ENCODE measurements at places on chromosomes 11 and 22. TPM values are rescaled to one million over a fixed set of nuclear protein-coding genes. Genes with fewer than 3 reads are reported as not detected.
A peak's percentile ranks its signal among the peaks of the same experiment; 100 is the strongest.

GRCh38 chr11:42417691-42418090 lies 894.1 kb upstream of the API5 start:
- no peak overlapping the region for H3K27ac ChIP-seq
- no peak overlapping the region for H3K4me3 ChIP-seq
- H3K4me1 ChIP-seq, result no peaks in the 10 kb centered on the region

Gene ANO1
- 2.4 TPM for total RNA-seq

DNA sequence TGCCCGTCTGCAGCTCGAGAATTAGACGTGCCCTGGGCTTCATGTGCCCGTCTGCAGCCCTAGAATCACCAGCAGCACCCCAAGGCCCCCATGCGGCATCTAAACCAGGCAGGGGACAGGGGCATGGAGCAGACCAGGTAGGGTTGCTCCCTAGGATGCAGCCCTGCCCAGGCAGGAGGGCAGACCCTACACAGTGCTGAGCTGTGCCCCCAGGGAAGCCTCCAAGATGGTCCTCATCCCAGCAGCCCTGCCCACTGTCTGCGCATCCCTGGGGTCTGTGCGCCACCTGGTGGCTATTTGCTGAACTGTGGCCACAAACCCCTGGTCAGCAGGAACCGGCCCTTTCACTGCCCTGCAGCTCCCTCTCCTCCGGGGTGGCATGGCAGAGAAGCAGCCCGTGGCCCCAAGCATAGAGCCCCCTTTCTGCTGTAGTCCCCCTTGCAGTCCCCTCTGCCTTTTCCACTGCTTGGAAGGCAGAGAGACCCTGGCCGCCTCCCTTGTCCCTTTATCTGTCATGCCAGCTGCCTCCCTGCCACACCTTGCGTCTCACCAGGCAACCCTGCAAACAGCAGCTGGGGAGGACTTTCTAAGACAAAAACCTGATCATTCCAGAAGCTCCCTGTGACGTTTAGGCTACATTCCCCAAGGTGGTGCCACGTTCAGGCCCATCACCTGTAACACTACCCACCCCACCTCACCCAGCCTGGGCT lies 86.6 kb downstream of the KCNQ1 start:
- DNase-seq, result peak; percentile 66
- H3K27me3 ChIP-seq, result no peaks in the 10 kb centered on the region
- no peaks in the 10 kb centered on the region for H3K36me3 ChIP-seq
- no peak overlapping the region for H3K27ac ChIP-seq
- no peak overlapping the region for H3K4me3 ChIP-seq
- peaks cover 15% of the 10 kb centered on the region for H3K4me1 ChIP-seq

DNA sequence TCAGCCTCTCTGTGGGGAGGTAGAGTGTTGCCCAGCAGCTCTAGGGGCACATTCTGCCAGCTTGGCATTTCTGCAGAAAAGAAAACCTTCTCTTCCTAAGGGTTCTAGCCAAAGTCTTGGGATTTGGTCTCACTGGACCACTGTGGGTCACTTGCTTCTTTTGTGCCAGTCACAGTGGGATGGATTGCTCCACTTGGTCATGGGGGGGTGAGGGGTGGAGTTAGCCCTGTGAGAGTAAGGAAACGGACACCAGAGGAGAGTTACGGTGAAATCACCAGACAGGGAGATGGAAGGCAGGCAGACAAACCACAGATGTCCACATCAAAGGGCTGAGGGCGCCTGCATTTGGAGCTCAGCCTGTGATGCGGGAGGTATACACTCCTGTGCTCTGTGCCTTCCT lies 10.8 kb downstream of the SGSM1 start:
- no peak overlapping the region for H3K27ac ChIP-seq
- no peak for DNase-seq
- H3K4me1 ChIP-seq, result no peaks in the 10 kb centered on the region
- no peaks in the 10 kb centered on the region for H3K36me3 ChIP-seq
- no peaks in the 10 kb centered on the region for H3K27me3 ChIP-seq

DNA sequence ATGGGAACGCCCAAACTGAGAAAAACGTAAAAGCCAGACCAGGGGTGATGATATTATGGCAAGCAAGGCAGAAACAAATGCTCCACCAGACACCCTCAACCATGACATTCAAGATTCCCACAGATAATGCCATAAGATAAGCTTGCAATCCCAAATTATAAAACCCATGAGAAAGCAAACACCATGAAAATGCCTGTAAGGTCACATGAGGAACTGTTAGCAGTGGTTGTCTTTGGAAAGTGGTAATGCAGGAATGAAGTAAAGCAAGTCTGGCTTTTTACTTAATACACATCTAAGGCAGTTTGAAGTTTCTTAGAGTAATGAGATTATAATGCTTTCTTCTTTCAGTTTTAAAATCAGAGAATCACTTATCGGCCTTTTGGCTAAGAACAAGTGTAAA lies 111.0 kb downstream of the MN1 start:
- H3K27me3 ChIP-seq, result no peaks in the 10 kb centered on the region
- DNase-seq, result no peak
- no peak overlapping the region for H3K4me3 ChIP-seq
- H3K27ac ChIP-seq, result no peak overlapping the region

Gene PATZ1
- 27.1 TPM for total RNA-seq

DNA sequence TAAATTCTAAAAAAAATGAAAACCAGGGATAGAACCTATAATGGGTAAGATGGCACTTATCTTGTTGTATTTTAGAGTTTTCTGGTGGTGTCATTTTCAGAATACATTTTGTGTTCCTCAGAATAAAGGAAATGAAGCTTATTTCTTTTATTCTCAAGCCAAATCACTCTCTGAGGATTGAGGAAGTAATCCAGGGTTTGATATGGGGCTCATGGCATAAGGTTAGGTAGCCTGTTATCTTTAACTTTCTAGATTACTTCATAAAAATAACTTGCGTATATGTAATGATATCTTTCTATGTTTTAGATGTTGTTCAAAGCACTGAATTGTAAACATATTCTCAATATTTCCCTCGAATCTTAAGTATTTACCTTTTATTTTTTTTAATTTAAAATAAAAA lies 33.5 kb downstream of the PDE3B start:
- no peaks in the 10 kb centered on the region for H3K27me3 ChIP-seq
- no peak overlapping the region for H3K27ac ChIP-seq
- no peak for DNase-seq
- no peaks in the 10 kb centered on the region for H3K4me1 ChIP-seq
- H3K4me3 ChIP-seq, result no peak overlapping the region
- H3K36me3 ChIP-seq, result no peaks in the 10 kb centered on the region

Gene GUCD1
- 82.2 TPM for total RNA-seq

DNA sequence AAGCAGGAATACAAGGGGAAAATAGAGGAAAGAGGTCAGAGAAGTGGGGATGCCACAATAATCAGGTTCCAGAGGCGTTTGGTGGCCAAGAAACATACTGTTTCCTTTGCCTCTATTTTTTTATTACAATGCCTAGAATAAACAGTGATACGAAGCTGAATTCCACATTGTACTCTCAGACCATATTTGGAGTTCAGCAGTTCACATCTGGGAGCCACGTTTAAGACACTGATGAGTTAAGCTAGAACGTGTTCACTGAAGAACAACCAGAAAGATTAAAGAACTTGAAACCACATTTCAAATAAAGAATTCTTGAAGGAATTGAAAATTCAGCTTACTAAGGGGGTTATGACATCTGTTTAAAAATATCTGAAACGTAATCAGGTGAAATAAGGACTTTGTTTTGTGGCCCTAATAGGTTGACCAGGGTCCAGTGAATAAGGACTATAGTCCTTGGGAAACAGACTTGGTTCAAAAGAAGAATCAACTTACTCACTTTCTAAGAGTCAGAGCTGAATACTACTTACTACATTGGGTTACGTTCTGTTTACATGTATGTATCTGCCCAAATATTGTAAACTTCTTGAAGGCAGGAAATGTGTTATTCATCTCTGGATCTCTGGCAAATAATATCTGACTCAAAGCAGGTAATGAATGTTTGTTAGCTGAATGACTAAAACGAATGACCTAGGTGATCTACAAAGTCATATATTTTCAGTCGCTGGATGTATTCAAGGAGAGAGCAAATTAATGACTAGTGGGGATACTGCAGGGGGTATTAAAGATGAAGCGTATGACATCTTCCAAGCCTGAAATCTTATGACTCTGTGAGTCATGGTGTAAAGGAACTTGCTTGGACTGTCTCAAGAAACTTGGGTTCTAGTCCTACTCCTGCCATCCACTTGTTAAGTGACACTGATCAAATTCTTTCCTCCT lies 247.0 kb upstream of the NARS2 start:
- DNase-seq, result no peak

Gene SNX32
- total RNA-seq, result 0.78 TPM

All from tibial nerve (tissue), 4 donors.